ENCODE measurements at places on chromosomes 12 and 14. TPM values are rescaled to one million over a fixed set of nuclear protein-coding genes. Genes with fewer than 3 reads are reported as not detected.

Gene TAS2R31
- total RNA-seq = 3.1 TPM

GRCh38 chr14:100785626-100786025, 40.3 kb upstream of the MEG3 start:
- peaks cover 13% of the 10 kb centered on the region for H3K27me3 ChIP-seq
- H3K36me3 ChIP-seq = no peaks in the 10 kb centered on the region
- H3K4me1 ChIP-seq = peaks cover 41% of the 10 kb centered on the region
- H3K4me3 ChIP-seq = no peak overlapping the region
- no peak for DNase-seq
- H3K27ac ChIP-seq = peak overlapping the region; percentile 96

GRCh38 chr12:123712780-123713319, 697 bp downstream of the ATP6V0A2 start:
- peaks cover 10% of the 10 kb centered on the region for H3K27me3 ChIP-seq
- DNase-seq = no peak
- H3K27ac ChIP-seq = peak overlapping the region; percentile 86
- H3K4me3 ChIP-seq = peak overlapping the region; percentile 100
- H3K36me3 ChIP-seq = peaks cover 13% of the 10 kb centered on the region

DNA sequence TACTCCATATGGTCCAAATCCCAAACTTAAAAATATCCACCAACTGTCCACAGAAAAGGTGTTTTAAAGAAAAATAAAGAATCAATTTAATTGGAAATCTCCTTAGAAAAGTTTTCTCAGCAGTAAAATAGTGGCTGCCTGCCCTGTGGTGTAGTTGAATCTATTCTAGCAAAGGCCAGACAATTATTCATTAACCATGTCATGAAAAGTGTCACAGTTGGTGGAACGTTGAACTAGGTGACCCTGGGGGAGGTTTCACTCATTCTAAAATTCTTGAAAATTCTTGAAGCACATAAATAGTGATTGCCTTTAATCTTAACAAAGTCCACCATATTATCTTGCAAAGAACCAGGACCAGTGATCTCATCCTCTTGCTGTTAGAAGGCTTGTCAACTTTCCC, 78.4 kb upstream of the GZMB start:
- H3K27ac ChIP-seq = no peak overlapping the region
- H3K36me3 ChIP-seq = no peaks in the 10 kb centered on the region
- H3K4me1 ChIP-seq = no peaks in the 10 kb centered on the region
- no peak for DNase-seq
- no peak overlapping the region for H3K4me3 ChIP-seq

DNA sequence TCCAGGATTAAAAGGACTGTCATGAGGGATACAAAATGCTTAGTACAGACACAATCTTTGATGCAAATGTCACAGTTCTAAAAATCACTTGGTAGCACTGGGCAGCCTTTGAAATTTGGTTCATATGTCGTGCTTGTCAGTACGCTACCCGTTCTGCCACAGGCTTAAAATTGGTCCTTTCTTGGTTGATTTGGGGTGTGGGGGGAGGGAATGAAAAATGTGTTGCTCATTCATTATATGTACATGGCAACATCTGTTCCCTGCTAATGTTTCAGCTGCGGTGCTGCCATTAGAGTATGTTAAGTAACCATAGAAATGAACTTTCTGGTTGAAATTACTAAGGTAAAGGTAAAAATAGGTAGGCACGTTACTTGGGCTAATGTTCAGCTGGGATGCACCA, 155.4 kb upstream of the ARHGAP5 start:
- no peak for DNase-seq
- H3K36me3 ChIP-seq = no peaks in the 10 kb centered on the region
- peaks cover 5% of the 10 kb centered on the region for H3K4me1 ChIP-seq
- H3K27ac ChIP-seq = no peak overlapping the region

DNA sequence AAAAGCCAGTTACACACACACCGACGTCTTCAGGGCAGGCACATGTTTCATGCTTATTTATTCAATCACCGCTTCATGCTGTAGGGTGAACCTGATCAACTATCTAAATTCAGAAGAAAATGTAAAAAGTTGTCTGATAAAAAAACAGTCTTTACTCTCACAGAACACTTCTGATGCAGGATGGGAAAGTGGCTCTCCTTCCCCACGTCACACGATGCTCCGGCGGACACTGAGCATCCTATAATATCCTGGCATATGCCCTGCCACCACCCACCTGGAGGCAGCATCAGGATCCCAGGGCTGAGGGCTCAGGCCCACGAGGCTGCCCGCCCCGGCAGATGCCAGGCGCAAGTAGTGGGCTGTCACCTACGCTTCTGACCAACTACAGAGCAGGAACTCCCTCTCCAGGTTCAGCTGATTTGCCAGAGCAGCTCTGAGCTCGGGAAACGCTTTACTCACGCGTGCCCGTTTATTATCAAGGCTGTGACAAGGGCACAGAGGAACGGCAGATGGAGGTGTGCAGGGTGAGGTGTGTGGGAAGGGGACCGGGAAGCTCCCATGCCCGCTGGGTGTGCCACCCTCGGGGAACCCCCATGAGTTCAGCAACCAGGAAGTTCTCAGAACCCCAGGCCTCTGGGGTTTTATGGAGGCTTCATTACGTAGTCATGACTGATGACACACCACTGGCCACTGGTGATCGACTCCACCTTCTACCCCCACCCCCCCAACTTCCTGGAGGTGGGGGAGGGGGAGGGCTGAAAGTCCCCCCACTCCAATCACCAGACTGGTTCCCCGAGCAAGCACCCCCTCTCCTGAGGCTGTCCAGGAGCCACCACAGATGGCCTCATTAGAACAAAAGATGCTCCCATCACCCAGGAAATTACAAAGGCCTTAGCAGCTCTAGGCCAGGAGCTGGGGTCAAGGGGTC, 32.1 kb downstream of the SLC15A4 start:
- no peak for DNase-seq
- peaks cover 3% of the 10 kb centered on the region for H3K27me3 ChIP-seq
- peaks cover 21% of the 10 kb centered on the region for H3K4me1 ChIP-seq
- H3K27ac ChIP-seq = no peak overlapping the region
- no peak overlapping the region for H3K4me3 ChIP-seq

DNA sequence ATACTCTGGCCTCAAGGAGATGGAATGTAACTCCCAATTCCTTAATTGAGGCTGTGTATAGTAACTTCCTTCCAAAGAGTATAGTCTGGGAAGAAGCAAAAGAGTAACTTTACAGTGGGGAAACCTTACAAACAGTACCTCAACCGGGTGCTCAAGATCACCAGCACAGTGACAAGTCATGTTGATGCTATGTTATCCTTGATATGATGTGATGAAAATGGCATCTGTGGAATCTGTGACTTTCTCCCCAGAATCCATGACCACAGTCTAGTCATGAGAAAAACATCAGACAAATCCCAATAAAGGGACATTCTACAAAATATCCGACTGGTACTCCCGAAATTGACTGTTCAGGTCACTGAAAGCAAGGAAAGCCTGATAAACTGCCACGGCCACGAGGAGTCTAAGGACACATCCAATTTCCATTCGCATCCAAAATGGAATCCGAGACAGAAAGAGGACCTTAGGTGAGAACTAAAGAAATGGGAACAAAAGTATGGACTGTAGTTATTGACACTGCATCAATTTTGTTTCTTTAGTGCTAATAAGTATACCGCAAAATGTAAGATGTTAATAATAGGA, 97.3 kb upstream of the FRMD6 start:
- no peak overlapping the region for H3K4me3 ChIP-seq
- H3K27me3 ChIP-seq = no peaks in the 10 kb centered on the region
- DNase-seq = no peak

- H3K27me3 ChIP-seq = peaks cover 5% of the 10 kb centered on the region
- H3K36me3 ChIP-seq = peaks cover 12% of the 10 kb centered on the region
- H3K4me3 ChIP-seq = no peak overlapping the region
These were observed 58.7 kb upstream of the C14orf180 start for GRCh38 chr14:104520620-104521410.

GRCh38 chr14:44945264-44945663, 16.5 kb downstream of the KLHL28 start:
- no peak overlapping the region for H3K27ac ChIP-seq
- no peak for DNase-seq
- H3K4me3 ChIP-seq = no peak overlapping the region
- no peaks in the 10 kb centered on the region for H3K27me3 ChIP-seq
- H3K36me3 ChIP-seq = peaks cover 28% of the 10 kb centered on the region

GRCh38 chr12:93827669-93828068, 150.5 kb downstream of the CRADD start:
- no peak overlapping the region for H3K4me3 ChIP-seq
- H3K27ac ChIP-seq = no peak overlapping the region
- no peaks in the 10 kb centered on the region for H3K4me1 ChIP-seq
- H3K27me3 ChIP-seq = no peaks in the 10 kb centered on the region
- H3K36me3 ChIP-seq = no peaks in the 10 kb centered on the region

GRCh38 chr12:45292486-45293195, 76.7 kb downstream of the ANO6 start:
- no peaks in the 10 kb centered on the region for H3K36me3 ChIP-seq
- no peak overlapping the region for H3K4me3 ChIP-seq
- no peaks in the 10 kb centered on the region for H3K4me1 ChIP-seq
- H3K27ac ChIP-seq = no peak overlapping the region

GRCh38 chr14:58667900-58668299, 30.1 kb downstream of the DACT1 start:
- no peak for DNase-seq
- H3K27me3 ChIP-seq = no peaks in the 10 kb centered on the region
- H3K36me3 ChIP-seq = no peaks in the 10 kb centered on the region
- H3K4me1 ChIP-seq = no peaks in the 10 kb centered on the region
- no peak overlapping the region for H3K4me3 ChIP-seq

DNA sequence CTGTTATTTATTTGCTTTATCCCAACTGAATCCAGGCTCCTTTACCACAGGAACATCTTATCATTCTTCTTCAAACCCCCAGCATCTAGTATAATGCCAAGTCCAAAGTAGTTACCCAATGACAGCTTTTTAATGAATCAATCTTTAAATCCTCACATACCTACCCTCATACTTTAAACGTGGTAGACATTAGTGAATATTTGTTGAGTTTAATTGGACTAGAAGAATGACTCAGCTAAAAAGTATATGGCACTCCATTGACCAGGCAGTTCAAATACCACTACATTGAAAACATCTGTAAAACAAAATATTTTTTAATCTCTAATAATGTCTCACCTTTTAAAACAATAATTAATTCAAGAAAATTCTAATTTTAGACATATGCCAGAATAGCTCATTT, 98.1 kb downstream of the ZFC3H1 start:
- H3K36me3 ChIP-seq = no peaks in the 10 kb centered on the region
- no peaks in the 10 kb centered on the region for H3K4me1 ChIP-seq
- no peak overlapping the region for H3K4me3 ChIP-seq
- H3K27me3 ChIP-seq = no peaks in the 10 kb centered on the region
- H3K27ac ChIP-seq = no peak overlapping the region

DNA sequence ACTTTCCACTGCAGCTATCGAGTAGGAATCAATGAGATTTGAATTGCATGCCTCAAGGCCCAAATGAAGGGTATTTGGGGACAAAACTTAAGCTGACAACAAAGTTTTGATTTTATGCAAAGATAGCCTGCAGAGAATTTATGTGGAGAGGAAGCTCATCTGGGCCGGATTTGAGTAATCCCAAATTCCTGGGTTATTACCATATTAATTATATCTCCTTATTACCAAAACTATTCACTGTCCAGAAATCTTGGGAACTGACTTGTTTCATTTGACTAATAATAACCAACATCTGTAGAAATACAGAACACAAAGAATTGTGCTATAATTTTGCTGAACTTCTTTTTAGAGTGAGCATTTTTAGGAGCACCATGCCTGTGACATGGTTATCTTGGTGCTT, 70.4 kb downstream of the KITLG start:
- no peak for DNase-seq
- H3K27ac ChIP-seq = no peak overlapping the region
- peaks cover 4% of the 10 kb centered on the region for H3K36me3 ChIP-seq
- H3K4me1 ChIP-seq = no peaks in the 10 kb centered on the region

DNA sequence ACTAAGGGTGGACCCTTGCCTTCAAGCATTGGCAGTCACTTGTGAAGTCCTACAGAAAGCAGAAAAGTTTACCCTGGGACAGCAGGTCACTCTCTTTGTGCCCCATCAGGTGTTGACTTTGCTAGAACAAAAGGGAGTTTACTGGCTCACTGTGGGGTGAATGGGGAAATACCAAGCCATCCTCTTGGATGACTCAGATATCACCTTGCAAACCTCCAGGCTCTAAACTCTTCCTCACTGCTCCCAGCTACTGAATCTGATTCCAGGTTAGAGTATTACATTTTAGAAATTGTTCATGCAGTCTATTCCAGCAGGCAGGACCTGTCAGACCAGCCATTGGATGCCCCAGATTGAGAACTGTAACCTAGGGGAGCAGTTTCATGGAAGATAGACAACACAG, 7.3 kb upstream of the EDDM3B start:
- no peak for DNase-seq
- no peak overlapping the region for H3K4me3 ChIP-seq
- H3K4me1 ChIP-seq = peaks cover 18% of the 10 kb centered on the region
- H3K27me3 ChIP-seq = peaks cover 4% of the 10 kb centered on the region
- H3K27ac ChIP-seq = no peak overlapping the region
- no peaks in the 10 kb centered on the region for H3K36me3 ChIP-seq

GRCh38 chr12:131104463-131105350, 151.0 kb downstream of the ADGRD1 start:
- DNase-seq = peak; percentile 95
- H3K4me1 ChIP-seq = no peaks in the 10 kb centered on the region
- H3K27me3 ChIP-seq = peaks cover 3% of the 10 kb centered on the region

DNA sequence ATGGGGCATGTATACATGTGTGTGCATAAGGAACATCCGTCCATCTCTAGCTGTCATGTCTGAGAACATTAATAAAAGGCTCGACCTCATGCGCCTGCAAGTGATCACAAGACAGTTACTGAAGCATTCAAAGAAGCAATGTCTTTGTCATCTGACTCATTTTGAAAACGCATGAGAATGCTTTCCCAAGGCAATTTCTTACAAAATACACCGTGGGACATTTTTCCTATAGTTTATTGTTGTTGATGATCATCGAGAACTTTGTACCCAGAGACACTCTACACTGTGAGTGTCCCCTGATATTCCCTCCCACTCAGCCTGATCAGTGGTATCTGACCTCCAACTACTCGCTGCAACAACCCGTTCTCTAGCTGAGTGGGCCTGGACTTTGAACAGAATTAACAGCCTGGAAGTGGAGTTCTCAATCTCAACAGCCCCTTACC, 68.1 kb downstream of the ETV6 start:
- H3K27me3 ChIP-seq = peaks cover 7% of the 10 kb centered on the region
- H3K4me3 ChIP-seq = no peak overlapping the region
- DNase-seq = no peak
- no peak overlapping the region for H3K27ac ChIP-seq
- peaks cover 46% of the 10 kb centered on the region for H3K4me1 ChIP-seq

- DNase-seq = peak; percentile 59
- H3K27me3 ChIP-seq = no peaks in the 10 kb centered on the region
- no peak overlapping the region for H3K4me3 ChIP-seq
- H3K4me1 ChIP-seq = peaks cover 3% of the 10 kb centered on the region
- no peak overlapping the region for H3K27ac ChIP-seq
These were observed 152.0 kb downstream of the KTN1 start for GRCh38 chr14:55731881-55732498.
